Hematopoietic multipotent progenitor cell treated with erythropoietin and hydrocortisone succinate and interleukin-3 and kit ligand, for 8 days (in vitro differentiated cells): ENCODE measurements at places on chromosomes 5 and 9.

- DNase-seq = no peak
Measured at GRCh38 chr5:22521521-22521920, 331.6 kb downstream of the CDH12 start.

- DNase-seq = no peak
Measured at GRCh38 chr5:89703817-89704216, 705.7 kb downstream of the CETN3 start.

DNA sequence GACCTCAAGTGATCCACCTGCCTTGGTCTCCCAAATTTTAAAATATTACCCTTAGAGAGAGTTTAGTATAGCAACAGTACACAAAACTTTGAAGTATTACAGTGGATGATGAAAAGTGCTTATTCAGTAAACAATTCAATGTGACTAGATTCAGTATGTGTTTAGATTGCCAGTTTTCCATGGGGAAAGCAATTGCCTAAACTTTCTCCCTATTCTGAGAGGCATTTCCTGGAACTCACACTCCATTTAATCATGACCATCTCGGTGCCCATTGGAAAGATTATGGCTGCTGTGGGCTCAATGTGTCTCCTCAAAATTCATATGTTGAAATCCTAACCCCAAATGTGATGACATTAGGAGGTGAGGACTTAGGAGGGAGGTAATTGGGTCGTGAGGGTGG lies 38.9 kb upstream of the MYO10 start:
- DNase-seq = no peak

DNA sequence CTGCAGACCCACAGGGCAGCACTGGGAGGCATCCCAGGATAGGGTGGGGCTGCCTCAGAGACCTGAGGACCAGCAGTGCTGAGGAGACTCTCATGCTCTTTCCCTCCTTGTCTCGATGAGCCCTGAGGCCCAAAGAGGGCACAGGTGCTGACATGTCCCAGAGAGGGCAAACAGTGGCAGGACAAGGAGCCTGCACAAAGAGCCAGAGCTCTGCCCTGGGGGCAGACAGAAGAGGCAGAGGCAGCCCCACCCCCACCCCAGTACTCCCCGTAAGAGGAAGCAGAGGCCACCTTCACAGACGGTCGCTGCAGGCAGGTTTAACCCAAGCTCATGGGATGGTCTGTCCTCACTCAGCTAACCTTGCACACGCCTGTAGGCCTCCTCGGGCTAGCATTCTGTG lies 29.4 kb upstream of the TTLL11 start:
- no peak for DNase-seq

GRCh38 chr5:178462076-178462475 lies 128.1 kb downstream of the COL23A1 start:
- no peak for DNase-seq

DNA sequence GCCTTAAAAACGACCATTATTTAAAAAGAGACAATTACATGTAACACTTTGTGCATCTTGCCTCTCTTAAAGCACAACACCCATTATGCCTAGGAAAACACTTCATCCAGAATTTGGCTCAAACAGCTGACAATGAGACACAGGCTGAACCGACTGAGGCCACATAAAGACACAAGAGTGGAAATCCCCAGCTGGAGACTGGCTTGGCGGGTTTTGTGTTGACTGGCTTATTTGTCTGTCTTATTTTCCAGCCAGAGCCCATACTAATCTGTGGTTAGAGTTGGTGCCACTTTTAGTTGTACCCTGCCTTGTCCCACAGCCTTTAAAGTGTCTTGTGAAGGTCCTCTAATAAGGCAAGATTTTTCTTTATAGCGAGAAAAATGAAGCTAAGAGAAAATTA lies 21.2 kb downstream of the TRIM14 start:
- DNase-seq = no peak

- no peak for DNase-seq
Measured at GRCh38 chr5:26026044-26026443, 1012.3 kb downstream of the CDH9 start.

- no peak for DNase-seq
Measured at GRCh38 chr9:132554755-132555154, 27.7 kb upstream of the BARHL1 start.

GRCh38 chr9:94802793-94803192 lies 76.3 kb downstream of the AOPEP start:
- DNase-seq = no peak

DNA sequence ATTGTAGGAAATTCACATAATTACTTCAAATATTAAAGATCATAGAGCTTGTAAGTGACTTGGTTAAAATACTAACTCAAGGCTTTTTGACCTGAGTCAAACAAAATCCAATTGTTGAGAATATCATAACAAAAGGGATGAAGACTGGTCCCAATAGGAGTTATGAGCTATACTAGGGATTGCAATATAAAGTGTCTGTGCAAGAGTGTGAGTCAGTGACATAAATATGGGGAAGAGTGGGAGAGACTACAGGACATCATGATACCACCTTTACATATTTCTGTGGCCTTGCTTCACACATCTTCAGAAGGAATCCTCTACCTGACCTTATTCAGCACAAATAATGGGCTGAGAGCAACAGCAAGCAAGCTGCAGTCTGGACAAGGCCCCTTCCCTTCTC lies 180.9 kb upstream of the SLC24A2 start:
- no peak for DNase-seq

GRCh38 chr5:124289641-124290311 lies 456.7 kb downstream of the ZNF608 start:
- DNase-seq = no peak

DNA sequence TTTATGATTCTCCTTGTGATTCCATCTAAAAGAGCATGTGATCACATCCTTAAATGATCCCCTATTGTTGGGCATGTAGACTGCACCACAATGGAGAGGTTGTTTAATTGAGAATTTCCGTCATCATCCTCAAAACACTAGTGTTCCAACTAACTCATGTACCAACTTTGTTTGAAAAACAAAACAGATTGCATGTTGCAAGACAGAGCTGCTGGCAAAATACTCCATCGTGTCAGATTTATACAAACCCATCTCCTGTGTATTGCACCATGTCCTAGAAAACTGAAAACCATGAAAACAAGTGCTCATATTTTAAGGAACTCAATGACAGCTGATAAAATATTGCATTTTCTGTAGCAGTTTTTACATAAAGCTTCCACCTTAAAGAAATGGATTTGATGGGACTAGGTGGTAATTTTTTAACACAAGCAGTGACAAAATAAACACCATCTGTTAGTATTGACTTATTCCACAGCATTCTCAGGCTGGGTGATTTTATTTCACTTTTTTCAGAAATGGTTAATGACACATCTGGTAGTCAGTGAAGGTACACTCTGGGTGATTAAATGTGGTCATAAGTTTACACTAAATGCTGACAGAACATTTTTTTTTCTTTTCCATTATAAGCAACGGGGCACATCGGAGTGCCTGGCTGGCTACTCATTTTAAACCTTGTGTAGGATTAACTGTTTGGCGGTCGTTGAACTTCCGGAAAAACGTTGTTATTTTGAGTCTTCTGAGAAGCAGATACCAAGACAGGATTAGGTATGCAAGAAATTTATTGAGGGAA lies 602.9 kb upstream of the WWC1 start:
- DNase-seq = no peak

- no peak for DNase-seq
Measured at GRCh38 chr5:61974680-61975079, 331.3 kb upstream of the KIF2A start.

DNA sequence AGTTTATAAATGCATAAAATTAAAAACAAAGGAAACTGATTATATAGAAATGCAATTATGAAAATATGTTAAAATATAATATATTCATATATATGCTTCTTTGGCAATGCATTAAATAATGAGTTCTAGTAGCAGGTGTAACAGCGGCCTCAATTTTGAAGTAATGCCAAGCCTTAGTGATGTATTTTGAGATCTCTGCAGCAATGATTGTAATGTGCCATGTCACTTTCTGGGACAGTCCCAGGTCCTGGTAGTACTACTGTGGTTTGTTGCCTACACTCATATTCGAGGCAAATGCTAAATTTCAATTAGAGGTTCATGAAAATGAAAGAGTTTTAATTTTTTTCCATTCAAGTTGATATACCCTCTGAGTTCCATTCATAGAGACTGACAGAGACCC lies 75.8 kb upstream of the ORM1 start:
- DNase-seq = no peak
